ENCODE measurements at places on chromosomes 7 and 10.

DNA sequence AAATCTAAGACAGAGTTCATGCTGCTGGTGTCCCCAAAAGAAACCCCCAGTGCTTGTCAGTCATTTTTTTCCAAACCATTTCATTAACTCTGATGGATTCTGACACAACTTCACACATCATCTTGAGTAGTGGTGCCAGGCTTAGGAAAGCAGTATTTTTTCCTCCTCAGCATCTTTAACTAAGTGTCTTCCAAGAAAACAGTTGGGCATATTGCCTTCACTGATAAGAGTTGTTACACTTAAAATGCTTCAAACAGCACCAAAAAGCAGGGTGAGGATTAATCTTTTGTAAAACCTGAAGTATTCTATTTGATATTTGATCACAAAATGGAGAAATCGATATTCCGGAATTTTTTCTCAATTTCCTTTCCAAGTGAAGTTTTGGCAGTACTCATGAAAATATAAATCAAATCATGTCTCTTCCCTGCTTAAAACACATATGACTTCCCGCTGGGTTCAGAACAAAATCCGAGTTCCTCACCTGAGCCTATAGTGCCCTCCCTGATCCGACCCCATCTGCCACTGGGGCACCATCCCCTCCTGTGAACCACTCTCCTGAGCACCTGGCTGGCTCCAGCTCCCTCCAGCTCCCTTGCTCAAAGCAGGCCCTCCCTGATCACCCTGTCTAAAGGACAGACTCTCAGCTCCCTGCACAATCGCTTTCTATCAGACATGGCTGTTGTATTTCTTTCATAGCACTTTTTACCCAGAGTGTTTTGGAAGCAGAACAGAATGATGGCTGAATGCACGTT is 61.6 kb downstream of the CYTH3 start:
- no peak for DNase-seq

DNA sequence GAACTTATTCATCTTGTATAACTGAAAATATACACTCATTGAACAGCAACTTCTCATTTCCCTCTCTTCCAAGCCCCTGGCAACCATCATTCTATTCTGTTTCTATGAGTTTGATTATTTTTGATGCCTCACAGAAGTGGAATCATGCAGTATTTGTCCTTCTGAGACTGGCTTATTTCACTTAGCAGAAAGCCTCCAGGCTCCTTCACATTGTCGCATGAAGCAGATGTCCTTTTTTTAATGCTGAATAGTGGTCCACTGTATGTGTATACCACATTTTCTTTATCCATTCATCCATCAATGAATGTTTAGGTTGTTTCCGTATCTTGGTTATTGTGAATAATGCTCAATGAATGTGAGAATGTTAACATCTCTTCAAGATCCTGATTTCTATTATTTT is 238.2 kb upstream of the KLF14 start:
- no peak for DNase-seq

- DNase-seq = no peak
These were observed 204.8 kb downstream of the TNS3 start for GRCh38 chr7:47376991-47377616.

- DNase-seq = no peak
These were observed 68.5 kb downstream of the CXCL12 start for GRCh38 chr10:44316187-44316921.

- no peak for DNase-seq
These were observed 20.4 kb downstream of the SSMEM1 start for GRCh38 chr7:130227883-130228575.

GRCh38 chr7:140060243-140060630 is 2.5 kb downstream of the PARP12 start:
- DNase-seq = no peak

DNA sequence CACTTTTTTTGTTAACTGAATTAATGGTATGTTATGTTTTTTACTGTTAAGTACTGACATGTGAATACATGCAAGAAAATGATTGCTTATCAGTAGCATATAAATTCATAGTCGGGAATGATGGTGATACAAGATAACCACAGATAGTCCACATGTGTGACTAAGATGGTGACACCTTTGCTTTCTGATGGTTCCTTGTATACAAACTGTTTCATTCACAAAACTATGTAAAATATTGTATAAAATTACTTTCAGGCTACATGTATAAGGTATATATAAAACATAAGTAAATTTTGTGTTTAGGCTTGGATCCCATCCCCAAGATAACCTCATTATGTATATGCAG is 10.0 kb downstream of the CISD1 start:
- DNase-seq = no peak

DNA sequence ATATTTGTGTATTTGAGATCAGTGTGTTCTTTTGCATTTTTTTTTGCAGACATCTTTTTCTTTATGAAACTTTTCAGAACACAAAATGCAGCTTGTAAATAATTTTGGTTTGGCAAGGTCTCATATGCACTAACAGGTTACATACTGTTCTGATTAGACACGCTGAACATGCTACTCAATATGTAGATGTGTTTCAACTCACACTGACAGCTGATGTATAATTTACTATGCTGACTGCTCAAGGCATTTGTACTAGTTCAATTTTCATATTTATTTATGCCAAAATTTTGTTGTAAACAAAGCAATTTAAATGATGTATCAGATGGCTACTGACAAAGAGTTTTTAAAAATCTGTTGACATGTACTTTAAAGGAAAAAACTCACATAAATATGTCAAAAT is 123.8 kb downstream of the TFEC start:
- no peak for DNase-seq

GRCh38 chr7:39094731-39095130 is 117.0 kb downstream of the POU6F2 start:
- DNase-seq = no peak

GRCh38 chr10:113911839-113912238 is 57.4 kb downstream of the NHLRC2 start:
- DNase-seq = no peak

GRCh38 chr10:46228563-46229071 is 58.2 kb upstream of the ANTXRL start:
- peak; percentile 43 for DNase-seq

DNA sequence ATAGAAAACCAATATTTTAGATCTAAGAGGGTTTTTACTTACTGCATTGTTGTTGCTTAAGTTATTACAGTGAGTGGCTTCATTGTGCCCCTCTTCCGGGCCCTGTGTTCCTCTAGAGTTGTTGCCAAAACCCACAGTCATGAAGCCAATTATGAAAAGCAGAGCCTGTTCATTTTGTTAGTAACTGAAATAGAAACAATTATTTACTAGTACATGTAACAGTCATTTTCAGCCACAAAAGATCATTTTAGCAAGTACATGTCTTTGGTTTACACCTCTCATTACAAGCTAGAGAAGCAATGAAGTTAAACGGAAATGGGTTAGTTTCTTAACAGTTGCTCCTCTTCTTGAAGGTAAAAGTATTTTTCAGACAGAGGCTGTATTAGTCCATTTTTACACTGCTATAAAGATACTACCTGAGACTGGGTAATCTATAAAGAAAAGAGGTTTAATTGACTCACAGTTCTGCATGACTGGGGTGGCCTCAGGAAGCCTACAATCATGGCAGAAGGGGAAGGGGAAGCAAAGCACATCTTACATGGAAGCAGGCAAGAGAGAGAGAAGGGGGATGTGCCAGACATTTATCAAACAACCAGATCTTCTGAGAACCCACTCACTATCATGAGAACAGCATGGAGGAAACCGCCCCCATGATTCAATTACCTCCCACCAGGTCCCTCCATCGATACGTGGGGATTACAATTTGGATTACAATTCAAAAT is 380.5 kb downstream of the SFMBT2 start:
- DNase-seq = no peak

DNA sequence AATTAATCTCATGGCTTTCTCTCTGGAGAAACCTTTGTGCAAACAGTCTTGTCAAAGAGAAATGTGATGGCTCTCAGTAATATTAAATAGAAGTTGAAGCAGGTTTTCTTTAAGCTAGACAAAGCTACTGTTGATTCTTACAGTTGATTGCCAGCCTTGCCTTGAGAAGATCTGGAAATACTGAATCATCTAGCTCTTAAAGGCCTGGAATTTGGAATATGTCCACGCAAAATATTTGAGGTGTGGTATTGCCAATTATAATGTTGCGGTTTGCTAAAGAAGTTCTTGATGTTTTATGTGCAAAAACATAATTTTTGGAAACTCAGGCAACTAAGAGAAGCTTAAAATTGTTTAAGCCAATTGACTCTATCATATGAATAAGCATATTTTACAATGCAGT is 371.9 kb downstream of the PHF14 start:
- peak; percentile 42 for DNase-seq

- no peak for DNase-seq
These were observed 550 bp upstream of the ANK3 start for GRCh38 chr10:60390224-60390626.

- no peak for DNase-seq
These were observed 32.6 kb downstream of the USP6NL start for GRCh38 chr10:11578802-11579255.

- no peak for DNase-seq
These were observed 280.6 kb downstream of the GFRA1 start for GRCh38 chr10:115992236-115992986.

- no peak for DNase-seq
These were observed 106.4 kb upstream of the CDCA7L start for GRCh38 chr7:22051886-22052673.

- no peak for DNase-seq
These were observed 96.4 kb upstream of the CACNA2D1 start for GRCh38 chr7:82539969-82540368.

- no peak for DNase-seq
These were observed 2.6 kb downstream of the MET start for GRCh38 chr7:116674508-116675173.

- DNase-seq = no peak
These were observed 16.9 kb upstream of the PRF1 start for GRCh38 chr10:70619271-70620019.

- no peak for DNase-seq
These were observed 187.7 kb downstream of the TNS3 start for GRCh38 chr7:47394216-47394615.

- DNase-seq = no peak
These were observed 10.2 kb upstream of the CH25H start for GRCh38 chr10:89217057-89217990.

DNA sequence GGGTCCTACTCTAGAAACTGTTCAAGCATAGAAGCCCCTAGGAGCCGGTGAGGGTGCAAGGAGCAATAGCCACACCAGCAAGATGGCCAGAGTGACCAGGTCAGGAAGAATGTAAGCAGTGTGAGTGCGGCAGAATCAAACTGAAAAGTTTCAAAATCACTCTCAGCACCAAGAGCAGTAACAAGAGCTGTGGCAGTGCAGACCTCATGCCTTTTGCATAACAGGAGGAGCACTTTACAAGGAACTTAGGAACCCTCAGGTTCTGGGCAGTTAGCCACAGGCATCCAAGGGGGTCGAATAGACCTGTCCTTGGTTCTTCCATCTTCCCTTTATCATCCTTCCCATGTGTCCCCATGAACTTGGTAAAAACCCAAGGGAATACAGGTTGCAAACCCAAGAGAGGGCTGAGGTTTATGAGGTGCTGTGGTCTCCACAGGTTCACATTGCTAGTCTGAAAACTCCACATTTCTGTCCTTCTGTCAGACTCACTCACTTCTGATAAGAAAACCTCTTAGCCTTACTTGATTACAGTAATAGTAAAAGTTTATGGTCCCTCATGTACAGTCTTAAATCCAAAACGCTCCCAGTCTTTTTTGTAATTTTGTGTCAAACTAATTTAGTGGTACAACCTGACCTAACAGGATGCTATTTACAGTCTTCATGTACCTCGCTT is 78.4 kb downstream of the PON1 start:
- no peak for DNase-seq

DNA sequence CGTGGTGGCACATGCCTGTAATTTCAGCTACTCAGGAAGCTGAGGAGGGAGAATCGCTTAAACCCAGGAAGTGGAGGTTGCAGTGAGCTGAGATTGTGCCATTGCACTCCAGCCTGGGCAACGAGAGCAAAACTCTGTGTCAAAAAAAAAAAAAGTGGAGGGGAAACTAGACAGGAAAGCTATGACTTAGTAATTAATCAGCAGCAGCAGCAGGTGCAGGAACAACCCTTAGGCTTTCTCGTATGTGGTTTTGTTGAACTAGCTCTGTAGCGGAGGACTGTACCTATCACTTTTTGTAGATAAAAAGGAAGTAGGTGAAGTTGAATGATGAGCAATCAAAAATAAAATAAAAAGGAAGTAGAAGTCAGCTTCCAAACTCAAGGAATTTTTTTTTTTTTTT is 76.9 kb upstream of the KMT2C start:
- no peak for DNase-seq

GRCh38 chr7:6530626-6531491 is 20.4 kb downstream of the GRID2IP start:
- DNase-seq = no peak

DNA sequence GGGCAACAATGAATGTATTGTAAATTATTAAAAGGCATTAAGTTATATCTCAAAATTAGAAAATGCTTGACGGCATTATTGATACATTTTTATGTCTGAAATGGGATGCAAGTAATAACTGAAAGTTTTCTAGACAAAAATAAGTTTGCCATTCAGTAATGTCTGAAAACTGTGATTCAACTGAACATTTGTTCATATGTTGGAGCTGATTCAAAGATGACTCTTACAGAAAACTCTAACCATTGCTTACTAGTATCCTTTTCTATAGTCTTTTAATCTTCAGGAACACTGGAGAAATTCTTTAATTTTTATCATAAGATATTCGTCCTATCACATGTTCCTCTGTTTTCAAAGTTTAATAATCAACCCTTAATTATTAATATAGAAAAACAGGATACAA is 71.1 kb upstream of the TFEC start:
- peak; percentile 6 for DNase-seq

GRCh38 chr10:79178614-79179163 is 109.9 kb downstream of the ZMIZ1 start:
- DNase-seq = peak; percentile 80

DNA sequence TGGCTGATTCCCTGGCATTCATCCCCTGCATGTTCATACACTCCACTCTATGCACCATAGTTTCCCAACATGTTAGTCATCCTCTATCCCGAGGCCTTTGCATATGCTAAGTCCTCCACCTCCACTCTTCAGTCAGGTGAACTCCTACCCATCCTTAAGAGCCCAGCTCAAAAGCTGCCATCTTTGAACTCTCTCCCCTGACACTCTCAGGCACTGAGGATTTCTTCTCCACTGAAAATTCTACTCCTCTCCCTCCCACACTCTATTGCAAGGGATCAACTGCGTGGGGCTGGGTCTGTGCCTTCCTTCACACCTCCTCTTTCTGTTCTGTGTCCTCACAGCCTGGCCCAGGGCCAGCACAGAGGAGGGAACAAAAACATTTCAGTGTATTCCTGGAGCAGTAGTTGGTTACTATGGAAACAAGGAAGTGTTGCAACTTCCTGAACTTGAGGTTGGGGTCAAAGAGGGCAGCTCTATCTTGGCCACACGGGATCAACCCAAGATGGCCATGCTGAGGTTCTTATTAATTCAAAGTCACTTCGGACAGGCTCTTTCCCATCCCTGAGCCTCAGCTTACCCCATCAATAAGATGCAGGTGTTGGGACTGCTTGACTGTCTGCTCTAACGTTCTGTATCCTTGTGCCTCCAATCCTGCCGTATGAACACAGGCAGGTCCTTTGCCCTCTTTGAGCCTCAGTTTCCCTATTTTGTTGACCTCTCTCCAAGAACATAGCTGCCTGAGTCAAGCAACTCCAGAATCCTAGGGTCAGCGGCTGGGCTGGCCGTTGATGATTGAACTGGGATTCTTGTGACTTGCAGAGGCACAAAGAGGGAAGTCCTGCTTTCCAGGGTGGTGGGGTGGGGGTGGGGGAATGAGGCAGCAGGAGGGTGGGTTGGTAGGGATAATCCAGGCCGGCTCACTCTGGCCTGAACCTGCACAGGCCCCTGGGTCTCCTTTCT is 15.5 kb downstream of the ZMIZ1 start:
- no peak for DNase-seq

All from fibroblast of skin of left quadriceps (primary cell).